ENCODE measurements at places on chromosomes 1 and 21.
A peak's percentile ranks its signal among the peaks of the same experiment; 100 is the strongest.

GRCh38 chr21:43903451-43904091 lies 38.5 kb downstream of the AGPAT3 start:
- no peak for DNase-seq

DNA sequence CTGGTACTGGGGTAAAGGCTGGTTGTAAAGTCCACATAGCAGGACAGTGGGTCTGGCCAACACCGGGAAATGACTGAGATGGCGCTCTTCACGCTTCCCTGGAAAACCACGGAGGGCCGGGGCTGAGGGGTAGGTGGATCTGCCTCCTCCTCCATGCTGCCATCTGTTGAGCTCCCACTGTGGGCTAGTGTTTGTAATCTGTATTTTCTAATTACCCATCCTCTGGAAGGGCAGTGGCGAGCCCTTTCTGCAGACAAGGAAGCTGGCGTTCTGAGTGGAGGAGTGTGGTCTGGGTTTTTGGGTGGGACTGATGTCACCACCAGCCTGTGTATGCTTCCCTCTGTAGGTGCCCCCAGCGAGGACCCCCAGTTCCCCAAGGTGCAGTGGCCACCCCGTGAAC lies 34.1 kb upstream of the LHX4 start:
- DNase-seq, result no peak

GRCh38 chr1:78322928-78323680 lies 167.7 kb upstream of the PTGFR start:
- DNase-seq, result no peak

DNA sequence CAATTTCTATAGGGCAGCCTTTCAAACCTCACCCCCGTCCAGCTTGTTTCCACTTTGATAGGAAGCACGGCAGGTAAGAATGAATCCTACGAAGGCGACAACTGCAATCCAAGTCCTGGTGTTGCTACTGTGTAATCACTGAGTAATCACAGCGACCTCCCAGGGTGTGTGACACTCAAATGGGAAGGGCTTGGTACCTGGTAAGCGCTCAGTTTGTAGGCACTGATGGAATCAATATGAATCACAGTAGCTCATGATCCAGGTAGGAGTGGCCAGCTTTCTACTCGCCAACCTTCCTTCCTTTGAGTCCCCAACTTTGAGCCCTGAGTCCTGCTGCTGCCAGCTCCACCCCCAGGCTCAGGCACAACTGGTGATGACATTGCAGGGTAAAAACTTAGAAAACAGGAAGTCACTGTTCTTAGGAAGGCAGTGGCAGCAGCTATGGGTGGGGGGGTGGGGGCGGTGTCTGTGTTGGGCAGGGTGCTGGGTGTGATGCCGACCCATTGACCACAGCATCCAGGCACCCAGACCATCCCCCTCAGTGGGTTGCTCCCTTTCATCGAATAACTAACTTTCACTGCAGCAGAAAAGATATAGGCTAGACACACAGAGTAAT lies 70.7 kb downstream of the CD247 start:
- DNase-seq, result peak; percentile 70

GRCh38 chr1:158801396-158801795 lies 20.4 kb upstream of the OR6N2 start:
- DNase-seq, result no peak

- no peak for DNase-seq
Measured at GRCh38 chr1:240178366-240178765, 86.7 kb downstream of the FMN2 start.
